ENCODE measurements at places on chromosomes 4 and X.

GRCh38 chrX:79138658-79139241 is 5.7 kb upstream of the GPR174 start:
- peak; percentile 8 for DNase-seq

GRCh38 chr4:80731436-80731835 is 299.1 kb upstream of the BMP3 start:
- DNase-seq = no peak

DNA sequence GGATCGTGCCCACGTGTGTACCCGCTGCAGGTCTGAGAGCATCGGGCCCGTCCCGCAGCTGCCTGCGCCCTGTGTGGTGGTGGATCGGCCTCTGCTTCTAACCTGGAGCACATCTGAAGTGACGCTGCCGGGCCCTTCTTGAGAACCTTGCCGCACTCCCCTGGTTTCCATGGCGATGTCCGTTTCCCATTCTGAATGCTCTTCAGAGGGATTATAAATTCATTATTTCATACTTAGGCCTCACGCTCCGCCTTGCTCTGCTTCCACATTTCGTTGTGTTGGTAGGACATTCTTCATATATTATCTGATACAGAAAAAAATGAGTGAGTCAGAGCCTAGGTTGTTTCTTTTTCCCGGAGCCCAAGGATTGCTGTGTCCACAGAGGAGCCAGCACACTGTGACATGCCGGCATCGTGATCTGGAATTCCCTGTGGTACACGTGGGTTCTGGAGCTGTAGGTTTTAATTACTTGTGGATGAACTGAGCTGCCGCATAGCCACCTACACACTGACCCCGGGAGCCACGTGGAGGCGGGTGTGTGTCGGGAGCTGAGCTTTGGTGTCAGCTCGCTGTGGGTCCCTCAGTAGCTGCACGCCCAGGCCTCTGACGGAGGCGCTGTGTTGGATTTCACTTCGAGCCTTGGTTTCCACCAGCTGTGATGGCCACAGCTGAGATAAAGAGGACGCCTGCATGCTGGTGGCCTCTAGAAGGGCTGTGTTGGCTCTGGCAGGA is 63.4 kb downstream of the PSAPL1 start:
- no peak for DNase-seq

- DNase-seq = no peak
Measured at GRCh38 chr4:99336553-99336952, 15.4 kb upstream of the ADH1B start.

- no peak for DNase-seq
Measured at GRCh38 chr4:83556006-83556707, 20.2 kb downstream of the GPAT3 start.

GRCh38 chr4:42018451-42018850 is 28.1 kb downstream of the SLC30A9 start:
- no peak for DNase-seq

GRCh38 chrX:153968754-153969124 is 2.9 kb downstream of the HCFC1 start:
- no peak for DNase-seq

GRCh38 chr4:41057467-41057866 is 156.9 kb downstream of the APBB2 start:
- DNase-seq = no peak

DNA sequence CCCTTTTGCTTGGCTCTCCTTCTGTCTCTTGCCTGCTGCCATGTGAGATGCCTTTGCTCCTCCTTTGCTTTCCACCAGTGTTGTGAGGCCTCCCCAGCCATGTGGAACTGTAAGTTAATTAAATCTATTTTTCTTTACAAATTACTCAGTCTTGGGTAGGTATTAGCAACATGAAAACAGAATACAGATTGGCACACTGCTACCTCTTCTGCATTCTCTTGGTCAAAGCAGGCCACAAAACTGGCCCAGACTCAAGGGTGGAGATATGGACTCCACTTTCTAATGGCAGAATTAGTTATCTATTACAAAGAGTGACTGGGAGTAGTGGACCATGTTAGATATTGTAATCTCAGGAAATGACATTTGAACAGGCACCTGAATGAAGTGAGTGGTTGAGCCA is 21.5 kb upstream of the CCDC149 start:
- no peak for DNase-seq

DNA sequence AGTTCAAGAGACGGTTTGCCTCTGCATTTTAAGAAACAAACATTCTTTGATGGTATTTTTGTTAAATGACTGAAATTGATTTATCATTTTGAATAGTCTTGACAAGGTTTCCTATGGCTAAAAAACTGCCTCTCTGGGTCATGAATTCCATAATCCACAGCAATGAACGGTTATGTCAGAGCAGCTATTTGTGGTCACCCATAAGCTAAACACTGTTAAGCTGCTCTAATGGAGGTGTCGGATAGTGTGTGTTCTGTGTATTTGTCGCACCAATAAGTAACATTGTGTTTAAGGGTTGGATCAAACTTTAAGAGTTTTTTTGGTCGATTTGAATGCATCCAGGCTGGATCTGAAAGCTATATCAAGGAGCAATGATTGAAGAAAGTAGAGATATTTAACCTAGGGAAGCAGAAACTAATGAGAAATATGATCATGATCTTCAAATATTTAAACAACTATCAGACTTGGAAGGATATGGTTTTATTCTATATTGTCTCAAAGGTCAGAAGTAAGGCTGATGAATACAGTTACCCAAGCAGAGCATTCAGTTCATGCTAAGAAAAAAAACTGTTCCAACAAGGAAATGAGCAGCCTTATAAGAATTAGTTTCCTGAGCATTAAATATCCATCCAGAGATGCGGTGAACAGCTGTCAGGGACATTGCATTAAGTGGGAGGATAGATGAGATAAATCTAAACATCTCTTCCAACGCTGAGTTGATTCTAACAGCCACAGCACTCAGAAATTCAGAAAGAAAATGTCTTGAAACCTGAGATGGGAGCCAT is 232.3 kb upstream of the RPS6KA3 start:
- no peak for DNase-seq

- no peak for DNase-seq
Measured at GRCh38 chr4:151530783-151531182, 121.8 kb downstream of the FHIP1A start.

DNA sequence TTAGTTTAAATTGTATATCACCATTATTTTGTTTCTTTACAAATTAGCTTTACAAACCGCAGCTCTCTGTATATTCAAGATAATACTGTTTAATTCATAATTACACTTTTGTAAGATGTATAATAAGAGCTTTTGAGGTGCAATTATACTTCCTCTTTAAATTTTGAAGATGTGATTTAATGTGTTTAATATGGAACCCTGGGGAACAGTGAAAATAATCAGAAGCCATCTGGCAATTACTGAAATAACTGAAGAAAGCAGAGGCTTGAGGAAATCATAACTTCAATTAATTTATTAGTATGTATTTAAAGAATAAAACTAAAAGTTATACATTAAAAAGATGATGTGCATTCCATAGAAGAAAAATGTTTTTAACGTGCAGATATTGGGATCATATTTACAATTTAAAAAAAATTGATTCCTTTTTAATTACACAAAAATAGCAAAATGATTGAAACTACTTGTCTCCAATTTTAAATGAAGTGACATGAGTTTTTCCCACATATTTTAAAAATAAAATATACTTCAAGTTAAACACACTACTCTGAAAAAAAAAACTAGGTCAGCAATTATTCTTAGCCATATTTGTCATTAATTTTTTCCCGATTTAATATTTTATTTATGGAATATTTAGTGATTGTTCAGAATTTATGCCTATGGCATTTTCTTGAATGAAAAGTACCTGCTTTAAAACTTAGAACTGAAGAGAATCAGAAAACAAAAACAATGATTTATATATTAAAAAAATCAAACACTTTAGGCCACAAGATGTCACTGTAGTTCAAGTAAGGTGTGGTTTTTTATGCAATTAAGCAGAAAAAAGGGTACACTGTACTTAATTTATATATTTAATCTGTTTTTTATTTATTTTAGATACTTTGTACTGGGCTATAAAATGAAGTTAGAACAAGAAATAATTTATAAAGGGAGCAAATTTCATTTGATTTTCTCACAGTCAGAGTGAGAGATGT is 942.7 kb upstream of the NDST4 start:
- DNase-seq = no peak

DNA sequence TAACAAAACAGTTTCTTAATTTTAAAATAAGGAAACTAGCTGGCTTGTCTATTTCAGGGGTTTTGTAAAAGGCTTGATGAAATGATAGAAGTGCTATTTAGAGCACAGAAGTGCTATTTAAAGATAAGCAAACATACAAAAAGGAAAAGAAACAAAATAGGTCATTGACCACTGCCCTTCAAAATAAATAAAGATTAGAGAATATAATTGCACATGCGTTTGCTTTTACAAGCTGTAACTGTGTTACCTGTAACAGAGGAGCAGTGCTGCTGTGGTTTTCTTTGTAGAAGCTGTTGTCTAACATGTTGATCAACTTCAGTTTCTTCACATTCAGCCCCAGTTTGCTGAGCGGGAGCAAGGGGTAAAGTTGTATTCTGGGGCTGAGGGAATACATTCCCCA is 63.5 kb downstream of the WNK3 start:
- DNase-seq = no peak

Data from GM12892 (cell line).